ENCODE measurements at places on chromosomes 11 and 22. TPM values are rescaled to one million over a fixed set of nuclear protein-coding genes. Genes with fewer than 3 reads are reported as not detected.

DNA sequence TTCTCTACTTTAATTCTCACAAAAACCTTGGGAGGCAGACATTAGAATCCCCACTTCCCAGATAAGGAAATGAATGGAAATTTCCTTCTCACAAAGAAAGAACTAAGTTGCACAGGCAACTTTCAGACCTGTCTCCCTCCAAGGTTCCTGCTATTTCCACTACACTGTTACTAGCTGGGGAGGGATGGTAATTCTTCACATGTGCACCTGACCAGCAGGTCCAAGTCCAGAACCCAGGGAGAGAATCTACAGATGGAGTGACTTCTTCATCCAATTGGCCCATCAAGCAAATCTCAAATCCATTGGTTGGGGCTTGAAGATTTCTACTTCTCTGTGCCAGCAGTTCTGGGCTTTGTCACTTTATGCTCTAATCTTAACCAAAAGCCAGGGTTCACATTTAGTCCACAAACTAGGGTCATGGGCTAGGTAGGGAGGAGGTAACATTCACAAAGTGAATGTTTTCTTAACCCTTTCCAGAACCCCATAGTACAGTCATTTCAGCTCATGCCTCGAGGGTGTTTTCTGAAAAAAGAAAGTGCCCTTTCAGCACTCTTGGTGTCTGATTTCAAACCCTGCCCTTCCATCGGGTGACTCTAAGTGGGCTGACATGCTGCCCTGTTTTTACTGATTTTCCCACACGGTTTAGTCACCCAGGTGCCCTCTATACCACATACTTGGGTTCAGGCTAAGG is 2.7 kb downstream of the POU2AF1 start:
- no peak for DNase-seq

DNA sequence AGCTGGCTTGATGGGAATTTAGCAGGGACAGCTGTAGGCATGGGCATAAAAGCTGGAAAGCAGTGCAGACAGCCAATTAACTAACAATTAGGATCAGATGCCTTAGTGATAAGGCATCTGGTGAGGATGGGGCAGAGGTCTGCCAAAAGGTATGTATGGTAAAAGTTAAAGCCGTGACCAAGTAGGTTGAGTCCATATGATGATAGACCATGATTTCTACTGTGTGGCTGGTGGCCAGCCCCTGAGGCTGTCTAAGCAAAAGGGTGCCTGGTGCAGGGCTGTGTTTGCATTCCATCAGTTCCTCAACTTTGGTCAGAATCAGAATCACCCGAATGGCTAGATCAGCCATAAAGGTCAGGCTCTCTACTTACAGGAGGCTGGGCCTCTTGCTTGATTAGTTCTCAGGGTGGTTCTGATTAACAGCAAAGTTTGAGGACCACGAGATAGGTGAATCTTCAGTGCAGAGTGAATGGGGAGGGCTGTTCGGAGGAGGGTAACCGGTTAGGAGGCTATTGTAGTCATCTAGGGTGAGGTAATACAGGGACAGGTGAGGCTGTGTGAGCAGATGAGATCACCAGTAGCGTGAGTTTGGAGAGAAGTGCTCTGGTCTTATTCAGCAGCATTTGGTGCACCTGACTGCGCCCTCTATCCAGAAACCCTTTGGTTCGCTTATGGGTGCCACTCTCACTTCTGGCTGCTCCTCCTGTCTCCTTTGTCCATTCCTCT is 27.2 kb downstream of the PPFIBP2 start:
- DNase-seq = no peak

- no peak for DNase-seq
These were observed 66.2 kb downstream of the TNRC6B start for GRCh38 chr22:40243891-40244290.

DNA sequence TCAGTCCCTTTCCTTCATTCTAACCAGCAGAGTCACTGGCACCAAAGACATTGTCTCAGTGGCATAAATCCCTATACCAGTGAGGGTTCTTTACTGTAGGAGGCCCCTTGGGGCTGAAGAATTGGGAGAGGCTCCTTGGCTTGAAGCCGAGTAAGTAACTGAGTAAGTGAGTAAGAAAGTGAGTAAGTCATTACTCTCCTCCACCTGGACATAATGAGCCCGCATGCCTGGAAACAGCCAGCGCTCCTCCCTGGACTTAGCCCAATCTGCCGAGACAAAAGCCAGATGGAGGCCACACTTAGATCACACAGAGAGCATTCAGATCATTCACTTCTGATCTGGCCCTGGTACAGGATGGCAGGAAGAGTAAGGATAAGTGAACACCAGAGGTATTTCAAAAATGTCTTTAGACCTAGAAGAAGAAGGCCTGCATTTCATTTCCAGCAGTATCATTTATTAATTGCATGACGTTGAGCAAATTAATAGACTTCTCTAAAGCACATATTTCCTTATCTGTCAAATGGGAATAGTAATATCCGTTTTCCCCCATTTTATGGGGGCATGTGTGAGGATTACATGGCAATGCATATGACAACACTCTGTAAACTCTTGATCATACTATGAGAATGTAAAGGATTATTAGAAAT is 8.2 kb upstream of the MICAL3 start:
- no peak for DNase-seq

DNA sequence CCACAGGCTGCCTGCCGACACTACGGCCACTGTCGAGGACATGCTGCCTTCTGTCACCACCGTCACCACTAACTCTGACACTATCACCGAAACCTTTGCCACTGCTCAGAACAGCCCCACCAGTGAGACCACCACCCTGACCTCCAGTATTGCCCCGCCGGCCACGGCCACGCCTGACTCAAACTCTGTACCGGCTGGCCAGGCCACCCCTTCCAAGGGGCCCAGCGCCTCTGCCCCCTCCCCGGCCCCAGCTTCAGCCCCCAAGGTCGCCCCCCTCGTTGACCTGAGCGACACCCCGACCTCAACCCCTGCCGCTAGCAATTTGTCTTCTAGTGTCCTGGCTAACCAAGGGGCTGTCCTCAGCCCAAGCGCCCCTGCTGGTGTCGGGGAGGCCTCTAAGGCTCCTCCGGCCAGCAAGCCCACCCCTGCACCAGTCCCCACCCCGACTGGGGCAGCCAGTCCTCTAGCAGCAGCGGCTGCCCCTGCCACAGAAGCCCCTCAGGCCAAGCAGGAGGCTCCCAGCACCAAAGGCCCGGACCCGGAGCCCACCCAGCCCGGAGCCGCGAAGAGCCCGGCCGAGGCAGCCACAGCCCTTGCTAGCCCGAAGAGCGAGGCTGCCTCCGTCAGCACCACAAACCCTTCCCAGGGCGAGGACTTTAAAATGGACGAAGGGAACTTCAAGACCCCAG is 41.3 kb upstream of the TTC12 start:
- no peak for DNase-seq

GRCh38 chr11:129946965-129947364 is 51.6 kb upstream of the NFRKB start:
- DNase-seq = no peak

DNA sequence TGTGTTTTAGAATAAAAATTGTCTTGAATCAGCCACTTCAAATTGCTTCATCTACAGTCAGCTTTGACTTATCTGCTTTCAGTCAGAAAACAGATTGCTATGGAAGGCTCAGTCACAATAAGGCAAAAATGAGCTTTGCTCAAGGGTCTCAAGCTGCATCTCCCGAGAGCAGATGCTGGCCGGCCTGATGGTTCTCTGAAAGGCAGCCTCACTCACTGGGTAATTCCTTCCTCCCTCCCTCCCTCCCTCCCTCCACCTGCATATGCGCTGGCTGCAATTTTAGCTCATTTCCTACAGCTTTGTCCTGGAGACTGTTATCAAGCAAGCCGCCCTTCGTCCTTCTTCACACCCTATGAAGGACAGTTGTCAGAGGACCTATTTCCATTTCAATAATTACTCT is 1.6 kb upstream of the IZUMO1R start:
- no peak for DNase-seq

DNA sequence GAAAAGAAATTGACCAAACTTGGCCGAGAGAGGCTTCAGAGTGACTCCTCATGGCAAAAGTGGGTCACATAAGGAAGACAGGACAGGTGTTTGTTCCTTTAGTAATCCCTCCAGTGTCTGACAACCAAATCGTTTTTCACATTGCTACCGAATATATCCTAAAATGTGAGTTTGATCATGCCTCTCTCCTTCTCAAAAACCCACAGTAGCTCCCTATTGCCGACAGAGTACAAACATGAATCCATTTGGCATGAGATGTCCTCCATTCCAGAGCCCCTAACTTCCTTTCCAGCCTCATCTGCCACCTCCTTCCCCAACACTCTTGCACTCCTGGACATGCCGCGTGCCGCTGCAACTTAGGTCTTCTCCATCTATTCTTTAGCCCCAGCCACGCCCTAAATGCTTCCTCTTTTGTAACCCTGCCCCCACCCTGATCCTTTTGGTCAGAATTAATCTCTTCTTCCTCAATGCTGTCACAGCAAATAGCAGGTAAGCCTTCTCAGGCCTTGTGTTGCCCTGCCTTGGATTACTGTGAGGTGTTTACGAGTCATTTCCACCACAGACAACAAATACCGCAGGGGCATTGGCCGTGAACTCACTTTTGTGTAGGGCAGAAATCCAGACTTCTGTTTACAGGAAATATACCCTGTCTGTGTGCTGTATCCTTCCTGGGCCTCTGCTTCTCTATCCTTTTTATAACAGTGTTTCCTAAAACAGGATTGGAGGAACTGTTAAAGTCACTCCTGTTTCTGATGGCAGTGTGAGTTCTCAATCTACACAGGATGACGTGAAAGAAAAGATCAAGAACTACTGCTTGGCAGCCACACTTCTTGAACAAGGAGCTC is 66.0 kb upstream of the FTH1 start:
- DNase-seq = no peak

DNA sequence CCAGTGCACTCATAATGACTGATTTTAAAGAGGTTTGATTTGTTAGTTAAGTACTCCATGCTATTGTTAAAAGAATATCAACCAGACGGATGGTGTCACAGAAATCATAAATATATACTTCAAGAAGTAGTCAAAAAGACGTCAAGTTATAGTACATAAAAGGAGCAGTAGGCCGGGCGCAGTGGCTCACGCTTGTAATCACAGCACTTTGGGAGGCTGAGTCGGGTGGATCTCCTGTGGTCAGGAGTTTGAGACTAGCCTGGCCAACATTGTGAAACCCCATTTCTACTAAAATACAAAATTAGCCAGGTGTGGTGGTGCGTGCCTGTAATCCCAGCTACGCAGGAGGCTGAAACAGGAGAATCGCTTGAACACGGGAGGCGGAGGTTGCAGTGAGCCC is 721.7 kb downstream of the JRKL start:
- no peak for DNase-seq

DNA sequence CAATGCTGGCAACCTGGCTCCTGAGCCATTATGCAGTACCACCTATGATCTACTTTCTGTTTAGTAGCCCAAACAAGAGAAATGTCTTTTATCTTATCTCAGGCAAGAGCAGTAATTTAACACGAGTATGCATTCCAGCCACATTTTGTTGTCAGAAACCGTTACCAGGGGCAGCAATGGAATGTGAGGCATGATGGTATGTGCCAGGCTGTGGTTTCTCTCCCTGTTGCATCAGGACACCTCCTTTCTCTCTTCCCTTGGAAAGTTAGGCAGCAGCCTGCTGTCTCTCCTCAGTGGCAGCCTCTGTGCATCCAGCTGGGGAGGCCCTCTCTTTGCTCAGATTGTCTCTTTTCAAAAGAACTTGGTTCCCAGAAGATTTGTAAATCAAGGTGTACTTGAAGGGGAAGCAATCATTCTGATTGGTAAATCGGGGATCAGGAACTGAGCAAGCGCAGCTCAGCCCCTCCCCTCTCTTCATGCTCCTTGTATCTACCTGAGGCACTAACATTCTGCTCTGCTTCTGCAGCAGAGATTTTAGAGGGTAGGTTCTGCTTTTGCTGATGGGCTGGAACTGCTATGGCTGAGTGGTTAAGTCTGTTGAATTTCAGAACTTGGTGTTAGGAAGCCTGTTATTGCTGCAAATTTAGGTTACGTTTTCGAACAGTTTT is 229.2 kb downstream of the ADAMTS15 start:
- peak; percentile 71 for DNase-seq

DNA sequence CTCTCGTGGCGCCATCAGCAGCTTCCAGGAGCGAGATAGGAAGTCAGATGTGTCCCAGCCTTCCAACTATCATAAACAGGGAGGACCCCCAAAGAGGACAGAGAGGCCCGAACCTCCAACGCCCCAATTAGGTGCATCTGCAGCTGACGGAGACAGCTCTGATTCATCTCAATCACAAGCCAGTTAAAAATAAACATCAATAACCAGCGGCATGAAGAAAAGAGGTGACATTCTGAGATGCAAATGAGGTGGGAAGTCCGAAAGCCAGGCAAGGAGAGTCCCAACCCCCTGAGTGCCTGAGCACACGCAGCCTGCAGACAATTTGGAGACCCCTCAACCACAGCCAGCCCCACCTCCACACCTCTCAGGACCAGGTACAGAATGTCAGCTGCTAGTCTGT is 28.1 kb upstream of the IGSF9B start:
- no peak for DNase-seq

DNA sequence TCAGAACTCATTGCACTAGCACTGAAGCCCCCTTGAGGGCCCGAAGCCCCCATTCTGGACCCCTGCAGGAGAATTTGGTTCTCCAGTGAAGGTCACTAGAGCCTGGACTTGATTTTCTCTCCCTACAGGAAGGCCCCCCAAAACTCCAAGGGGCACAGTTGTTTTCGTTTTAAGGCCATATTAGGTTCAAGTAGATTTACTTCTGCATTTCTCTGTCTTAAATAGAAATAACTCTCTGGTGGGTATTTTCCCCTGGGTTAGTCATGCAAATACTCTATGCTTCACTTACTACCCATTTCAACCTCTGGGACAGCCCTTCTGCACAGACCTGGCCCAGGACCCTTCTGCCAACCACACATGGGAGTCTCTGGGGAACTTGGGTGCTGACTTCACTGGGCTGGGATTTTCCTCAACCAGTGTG is 41.6 kb downstream of the WEE1 start:
- no peak for DNase-seq

NXPE4 gene
- not detected for total RNA-seq

KCTD14 gene
- 12.5 TPM for total RNA-seq

RIMBP3C gene
- 0.22 TPM for total RNA-seq

MICAL3 gene
- 50.2 TPM for total RNA-seq

HMBS gene
- total RNA-seq = 57.7 TPM

PHF21B gene
- total RNA-seq = 60.3 TPM

LRRC56 gene
- 3.4 TPM for total RNA-seq

PAFAH1B2 gene
- total RNA-seq = 161 TPM

PLEKHA7 gene
- 21.0 TPM for total RNA-seq

GAL3ST1 gene
- 5.1 TPM for total RNA-seq

APOA4 gene
- not detected for total RNA-seq

SYT8 gene
- total RNA-seq = not detected

FGF4 gene
- 0.59 TPM for total RNA-seq

RPS6KB2 gene
- total RNA-seq = 46.6 TPM

Data from H9 (cell line).